RKO (cell line): ENCODE measurements at places on chromosomes 12 and 14.
A peak's percentile ranks its signal among the peaks of the same experiment; 100 is the strongest.

DNA sequence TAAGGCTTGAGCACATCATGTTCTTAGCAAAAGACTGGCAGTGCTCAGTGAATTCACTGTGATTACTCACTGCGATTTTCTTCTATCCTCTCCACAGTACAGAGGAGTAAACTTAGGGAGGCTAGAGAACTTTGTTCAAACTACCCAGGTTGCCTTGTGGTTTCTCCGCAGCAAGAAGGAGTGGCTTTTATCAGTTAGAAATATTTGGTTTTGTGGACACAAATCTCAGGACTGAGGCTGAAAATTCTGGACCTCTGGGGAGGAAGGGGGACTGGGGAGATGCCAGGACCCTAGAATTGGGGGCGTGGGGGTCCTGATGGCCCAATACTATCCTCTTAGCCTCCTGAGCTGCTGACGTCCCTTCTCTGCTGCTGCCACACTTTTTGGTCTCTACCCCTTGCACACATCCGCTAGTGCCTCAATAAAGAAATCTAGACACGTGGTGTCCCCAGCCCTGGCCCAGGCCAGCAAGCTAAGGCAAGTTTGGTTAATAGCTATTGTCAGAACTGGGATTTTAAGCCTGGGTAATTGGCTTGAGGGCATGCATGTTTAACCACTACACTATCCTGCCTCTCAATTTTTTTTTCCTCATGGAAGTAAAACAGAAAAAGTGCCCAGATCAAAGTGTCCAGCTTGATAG lies 842 bp downstream of the OAS2 start:
- no peak for DNase-seq

DNA sequence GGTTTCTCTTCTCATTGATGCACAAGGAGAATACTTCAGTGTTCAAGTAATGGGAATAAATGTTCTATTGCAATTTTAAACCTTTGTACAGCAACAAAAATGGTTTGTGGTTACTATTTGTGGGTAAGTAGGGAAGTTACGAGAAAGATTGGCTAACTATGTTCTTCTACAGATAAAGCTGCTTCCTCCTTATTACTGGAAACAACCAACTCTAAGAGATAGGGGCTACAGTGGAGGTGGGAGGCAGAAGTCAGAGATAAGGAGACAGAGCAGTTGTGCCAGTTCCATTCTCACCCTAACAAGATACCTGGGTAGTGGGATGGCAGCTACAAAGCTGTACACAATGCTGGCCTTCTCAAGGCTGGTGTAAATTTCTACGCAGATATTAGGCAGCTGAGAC lies 16.2 kb downstream of the NOXRED1 start:
- DNase-seq, result no peak

DNA sequence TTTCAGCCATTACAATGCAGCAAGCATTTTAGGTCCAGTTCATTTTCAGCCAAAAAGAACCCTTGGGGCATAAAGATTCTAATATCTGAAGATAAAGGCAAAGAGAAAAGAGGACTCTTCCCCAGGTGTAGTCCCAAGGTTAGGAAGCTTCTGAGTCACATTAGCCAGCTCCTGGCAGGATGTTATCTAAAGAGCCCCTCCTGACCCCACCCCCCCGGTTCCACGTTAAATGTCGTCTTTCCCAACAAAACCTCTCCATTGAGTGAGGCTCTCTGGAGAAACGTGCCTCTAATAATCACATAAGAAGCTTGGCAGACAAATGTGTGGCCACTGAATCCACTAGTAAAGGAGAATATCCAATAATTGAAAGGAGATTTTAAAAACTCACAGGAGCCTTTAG lies 267.7 kb downstream of the GALC start:
- DNase-seq, result no peak

DNA sequence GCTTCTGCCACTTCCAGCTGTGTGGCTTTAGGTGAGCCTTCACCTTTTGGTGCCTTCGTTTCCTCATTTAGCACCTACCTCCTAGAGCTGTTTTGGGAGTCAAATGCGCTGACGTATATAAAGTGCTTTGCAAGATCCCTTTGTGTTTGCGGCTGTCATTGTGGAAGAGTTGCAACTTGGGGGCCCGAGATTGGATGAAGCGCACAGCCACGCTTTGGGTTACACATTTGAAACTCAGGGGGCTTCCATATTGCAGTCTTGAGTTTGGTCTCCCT lies 636 bp upstream of the ARL6IP4 start:
- no peak for DNase-seq

- DNase-seq, result no peak
Observed at GRCh38 chr12:107253361-107253760, 160.0 kb upstream of the CRY1 start.

DNA sequence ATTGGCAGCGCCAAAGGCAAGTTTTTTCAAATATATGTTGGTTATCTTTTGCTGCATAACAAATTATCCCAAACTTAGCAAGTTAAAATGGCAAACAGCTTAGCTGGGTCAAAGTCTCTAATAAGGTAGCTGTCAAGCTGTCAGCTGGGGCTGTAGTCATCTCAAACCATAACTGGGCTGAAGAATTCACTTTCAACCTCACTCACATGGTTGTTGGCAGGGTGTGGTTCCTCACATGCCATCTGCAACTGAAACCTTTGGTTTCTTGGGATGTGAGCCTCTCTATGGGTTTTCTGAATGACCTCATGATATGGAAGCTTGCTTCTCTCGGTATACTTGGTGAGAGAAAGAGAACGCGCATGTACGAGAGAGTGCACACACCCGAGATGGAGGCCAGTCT lies 125.4 kb downstream of the LRIG3 start:
- DNase-seq, result no peak

DNA sequence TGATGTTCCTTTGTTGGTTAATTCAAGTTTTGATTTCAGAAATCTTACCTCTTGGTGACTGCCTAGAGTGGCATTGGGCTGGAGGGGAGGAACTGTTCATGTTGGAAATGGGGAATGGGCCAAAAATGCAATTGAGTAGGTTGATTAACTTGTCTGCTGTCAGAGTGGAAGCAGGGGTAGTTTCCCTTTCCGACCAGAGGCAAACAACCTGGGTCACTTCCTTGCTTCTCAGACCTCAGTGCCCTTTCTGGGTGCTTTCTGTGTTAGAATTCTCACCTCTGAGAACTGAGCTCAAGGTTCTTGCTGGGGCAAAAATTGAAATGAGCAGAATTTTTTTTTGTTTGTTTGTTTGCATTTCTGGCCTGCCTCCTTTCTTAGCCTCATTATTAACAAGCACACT lies 2.3 kb upstream of the M6PR start:
- DNase-seq, result no peak

DNA sequence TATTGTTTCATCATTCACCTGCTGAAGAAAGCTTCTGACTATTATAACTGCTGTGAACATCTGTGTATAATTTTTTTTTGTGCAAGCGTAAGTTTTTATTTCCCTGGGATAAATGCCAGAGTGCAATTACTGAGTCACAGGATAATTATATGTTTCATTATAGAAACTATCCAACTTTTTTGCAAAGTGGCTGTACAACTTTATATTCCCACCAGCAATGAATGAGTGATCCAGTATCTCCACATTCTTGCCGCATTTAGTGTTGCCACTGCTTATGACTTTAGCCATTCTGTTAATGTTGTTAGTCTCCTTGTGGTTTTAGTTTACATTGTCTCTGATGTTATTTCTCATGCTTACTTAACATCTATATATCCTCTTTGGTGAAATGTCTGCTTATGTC lies 88.1 kb upstream of the CCDC175 start:
- DNase-seq, result no peak

GRCh38 chr12:1803736-1804135 lies 16.6 kb upstream of the LRTM2 start:
- no peak for DNase-seq

- no peak for DNase-seq
Observed at GRCh38 chr12:131640525-131640924, 70.4 kb upstream of the SFSWAP start.

DNA sequence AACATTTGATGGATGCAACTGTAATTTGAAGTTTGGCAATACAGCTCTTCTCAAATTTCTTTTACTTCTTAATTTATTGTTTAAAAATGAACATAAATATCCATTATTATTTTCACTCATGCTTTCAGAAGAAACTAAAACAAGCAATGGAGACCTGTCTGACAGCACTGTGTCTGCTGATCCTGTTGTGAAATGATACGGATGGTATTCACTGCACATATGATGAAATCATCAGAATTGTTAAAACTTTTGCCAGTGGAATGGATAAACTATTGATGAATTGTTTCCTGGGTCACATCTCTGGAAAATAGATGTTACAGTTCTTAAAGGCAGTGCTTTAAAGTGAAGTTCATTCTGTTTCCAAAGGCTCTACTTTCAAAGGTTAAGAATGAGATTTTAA lies 59.2 kb downstream of the WASHC4 start:
- no peak for DNase-seq

- no peak for DNase-seq
Observed at GRCh38 chr12:65319688-65320200, 41.3 kb downstream of the MSRB3 start.

GRCh38 chr12:120079411-120080400 lies 36.8 kb downstream of the RAB35 start:
- no peak for DNase-seq

DNA sequence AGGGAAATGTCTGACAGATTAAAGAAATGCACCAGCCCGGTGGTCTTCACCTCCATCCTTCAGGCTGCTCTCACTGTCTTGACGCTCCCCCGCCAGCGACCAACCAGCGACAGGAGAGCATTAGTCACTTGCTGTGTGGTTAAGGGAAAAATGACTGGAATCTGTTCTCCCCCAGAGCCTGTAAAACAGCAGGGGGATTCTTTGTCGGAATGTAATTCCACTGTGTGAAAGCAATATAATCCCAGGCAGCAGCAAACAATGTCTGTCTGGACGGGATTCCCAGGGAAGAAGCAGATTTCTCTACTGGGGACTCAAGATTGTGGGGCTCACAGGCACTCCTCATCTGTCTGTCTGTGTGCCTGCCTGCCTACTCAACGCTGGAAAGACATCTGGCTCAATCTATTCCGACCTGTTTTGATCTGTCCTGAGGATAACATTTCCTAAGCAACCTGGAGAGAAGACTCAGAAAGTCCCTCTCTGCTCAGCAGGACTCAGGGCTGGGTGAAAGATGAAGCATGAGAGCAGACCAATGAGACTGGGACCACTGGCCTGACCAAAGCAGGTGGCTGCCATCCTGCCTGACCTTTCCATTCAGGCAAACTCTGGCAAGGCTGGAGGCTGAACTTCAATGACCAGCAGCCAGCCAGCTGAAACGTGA lies 54.6 kb downstream of the NUAK1 start:
- no peak for DNase-seq

DNA sequence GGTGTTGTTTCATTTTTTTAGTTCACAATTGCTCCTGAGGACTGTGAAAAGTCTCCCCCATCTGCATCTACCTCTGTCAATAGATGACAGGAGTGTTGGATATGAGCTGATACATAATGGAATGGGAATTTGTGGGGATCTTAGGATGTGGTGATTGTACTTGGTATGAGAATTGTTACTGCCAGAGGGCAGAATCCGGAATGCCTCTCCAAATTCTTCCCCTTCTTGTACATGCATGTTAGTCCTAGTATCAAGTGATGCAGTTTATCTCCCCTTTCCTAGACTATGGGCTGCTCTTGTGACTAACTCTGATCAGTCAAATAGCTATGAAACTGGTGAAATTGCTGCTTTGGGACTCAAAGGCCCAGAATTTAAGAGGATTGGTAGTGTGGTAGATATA lies 24.8 kb upstream of the NOVA1 start:
- no peak for DNase-seq

GRCh38 chr12:3041558-3042164 lies 35.5 kb upstream of the TSPAN9 start:
- DNase-seq, result peak; percentile 79

GRCh38 chr12:117294189-117294603 lies 67.2 kb downstream of the NOS1 start:
- no peak for DNase-seq

DNA sequence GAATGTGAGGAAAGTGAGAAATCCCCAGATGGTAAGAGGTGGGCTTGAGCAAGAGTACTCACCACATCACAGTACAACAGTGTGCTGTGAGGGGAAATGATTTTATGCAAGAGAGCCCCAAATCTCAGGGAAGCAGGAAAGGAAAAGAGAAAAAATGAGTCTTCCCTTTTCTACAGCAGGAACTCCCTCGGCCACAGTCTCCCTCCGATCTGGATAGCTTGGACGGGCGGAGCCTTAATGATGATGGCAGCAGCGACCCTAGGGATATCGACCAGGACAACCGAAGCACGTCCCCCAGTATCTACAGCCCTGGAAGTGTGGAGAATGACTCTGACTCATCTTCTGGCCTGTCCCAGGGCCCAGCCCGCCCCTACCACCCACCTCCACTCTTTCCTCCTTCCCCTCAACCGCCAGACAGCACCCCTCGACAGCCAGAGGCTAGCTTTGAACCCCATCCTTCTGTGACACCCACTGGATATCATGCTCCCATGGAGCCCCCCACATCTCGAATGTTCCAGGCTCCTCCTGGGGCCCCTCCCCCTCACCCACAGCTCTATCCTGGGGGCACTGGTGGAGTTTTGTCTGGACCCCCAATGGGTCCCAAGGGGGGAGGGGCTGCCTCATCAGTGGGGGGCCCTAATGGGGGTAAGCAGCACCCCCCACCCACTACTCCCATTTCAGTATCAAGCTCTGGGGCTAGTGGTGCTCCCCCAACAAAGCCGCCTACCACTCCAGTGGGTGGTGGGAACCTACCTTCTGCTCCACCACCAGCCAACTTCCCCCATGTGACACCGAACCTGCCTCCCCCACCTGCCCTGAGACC lies 7.8 kb downstream of the ATN1 start:
- no peak for DNase-seq

DNA sequence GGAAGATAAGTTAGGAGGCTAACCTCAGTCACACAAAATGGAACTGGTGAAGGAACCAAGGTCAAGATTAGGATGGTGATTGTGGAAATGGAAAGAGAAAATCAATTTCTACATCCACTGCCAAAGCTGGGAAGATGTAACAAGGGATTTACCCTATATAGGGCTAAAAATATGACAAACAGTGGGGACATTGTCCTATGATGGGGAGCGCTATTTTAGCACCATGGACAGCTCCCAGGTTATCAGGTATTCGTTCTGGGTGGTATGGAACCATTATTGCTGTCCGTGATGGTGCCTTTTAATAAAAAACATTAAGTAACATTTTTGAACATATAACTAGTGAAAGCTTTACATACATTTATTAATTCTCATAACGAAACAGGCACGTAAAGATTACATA lies 124.0 kb downstream of the NDUFA12 start:
- DNase-seq, result no peak

DNA sequence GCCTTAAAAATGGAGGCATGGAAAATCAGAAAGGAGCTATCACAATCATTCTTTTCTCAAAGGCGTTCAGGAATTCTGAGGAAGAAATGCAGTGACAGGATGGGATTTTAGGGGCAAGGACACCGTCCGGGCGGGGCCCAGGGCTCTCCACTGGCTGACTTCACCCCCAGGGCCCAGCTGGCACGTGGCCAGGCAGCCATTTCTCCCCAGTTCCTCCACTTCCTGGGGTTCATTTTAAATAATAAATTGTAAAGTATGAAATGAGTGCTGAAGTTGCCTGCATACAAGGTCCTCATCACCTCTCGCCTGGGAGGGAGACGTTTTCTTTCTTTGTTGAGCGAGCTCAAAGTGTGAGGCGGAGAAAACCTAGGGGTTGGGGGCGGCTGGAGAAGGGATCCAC lies 73.8 kb downstream of the WDR20 start:
- DNase-seq, result no peak
